ENCODE measurements at places on chromosomes 7 and 10. TPM values are rescaled to one million over a fixed set of nuclear protein-coding genes. Genes with fewer than 3 reads are reported as not detected.

- H3K27me3 ChIP-seq: no peaks in the 10 kb centered on the region
- no peak overlapping the region for H3K4me3 ChIP-seq
- no peak for DNase-seq
- no peaks in the 10 kb centered on the region for H3K4me1 ChIP-seq
Measured at GRCh38 chr7:77516085-77516484, 21.0 kb upstream of the PTPN12 start.

The AGAP5 gene
- total RNA-seq: 2.3 TPM

GRCh38 chr10:99466632-99467223 is 36.3 kb upstream of the GOT1 start:
- H3K4me3 ChIP-seq: no peak overlapping the region
- H3K27me3 ChIP-seq: peaks cover 3% of the 10 kb centered on the region
- H3K36me3 ChIP-seq: no peaks in the 10 kb centered on the region
- no peak overlapping the region for H3K27ac ChIP-seq
- no peak for DNase-seq
- no peaks in the 10 kb centered on the region for H3K4me1 ChIP-seq

GRCh38 chr10:74500816-74501215 is 325.6 kb upstream of the KAT6B start:
- H3K27me3 ChIP-seq: no peaks in the 10 kb centered on the region
- H3K4me1 ChIP-seq: no peaks in the 10 kb centered on the region
- no peak overlapping the region for H3K4me3 ChIP-seq
- H3K27ac ChIP-seq: no peak overlapping the region
- H3K36me3 ChIP-seq: no peaks in the 10 kb centered on the region

- no peaks in the 10 kb centered on the region for H3K27me3 ChIP-seq
- DNase-seq: no peak
- H3K36me3 ChIP-seq: no peaks in the 10 kb centered on the region
- peaks cover 5% of the 10 kb centered on the region for H3K4me1 ChIP-seq
Measured at GRCh38 chr10:44399659-44400451, 15.0 kb upstream of the CXCL12 start.

DNA sequence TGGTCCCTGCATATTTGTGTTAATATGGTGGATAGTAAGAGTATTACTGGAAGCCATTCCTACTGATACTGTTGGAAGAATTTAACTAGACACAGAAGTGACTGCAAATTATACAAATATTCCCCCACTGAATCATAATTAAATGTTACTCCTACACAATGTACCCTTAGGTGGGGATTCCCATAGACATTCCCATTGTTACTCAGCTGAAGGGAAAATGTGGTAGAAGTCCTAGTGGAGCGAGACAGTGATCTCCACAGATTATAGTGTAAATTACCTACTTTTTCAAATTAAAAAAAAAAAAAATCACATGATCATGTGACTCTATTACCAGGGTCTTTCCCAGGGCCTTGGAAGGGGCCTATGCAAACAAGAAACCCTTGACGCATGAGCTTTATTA is 611.8 kb downstream of the LRMDA start:
- no peak overlapping the region for H3K4me3 ChIP-seq
- DNase-seq: no peak
- no peaks in the 10 kb centered on the region for H3K4me1 ChIP-seq
- H3K27me3 ChIP-seq: no peaks in the 10 kb centered on the region

The LRRC18 gene
- total RNA-seq: not detected

GRCh38 chr10:109343293-109343692 is 580.0 kb downstream of the XPNPEP1 start:
- H3K27ac ChIP-seq: no peak overlapping the region
- H3K4me3 ChIP-seq: no peak overlapping the region
- no peaks in the 10 kb centered on the region for H3K4me1 ChIP-seq
